Posterior cingulate gyrus (tissue), 11 donors: ENCODE measurements at places on chromosomes 3 and 15.

GRCh38 chr3:136586580-136586979, 165.6 kb downstream of the STAG1 start:
- DNase-seq: no peak

DNA sequence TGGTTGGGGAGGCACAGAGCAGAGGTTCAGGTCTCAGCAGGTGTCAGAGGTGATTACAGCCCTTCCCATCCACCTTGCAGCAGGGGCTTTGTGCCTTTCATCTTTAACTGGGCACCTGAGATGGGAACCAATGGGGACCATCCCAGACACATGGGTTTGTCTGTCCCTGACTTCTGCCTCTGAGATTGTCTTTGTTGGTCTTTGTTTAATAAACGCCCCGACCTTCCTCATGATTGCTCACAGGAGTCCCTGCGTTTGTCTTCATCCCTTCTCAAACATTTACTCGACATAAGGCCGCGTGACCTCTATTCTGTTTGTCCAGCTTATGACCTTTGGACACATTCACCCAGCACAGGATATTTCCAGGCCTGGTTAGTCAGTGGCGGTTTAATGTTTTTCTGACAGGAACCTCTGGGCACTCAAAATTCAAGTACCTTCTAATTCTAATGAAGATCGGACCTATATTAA, 5.9 kb downstream of the ZSCAN2 start:
- DNase-seq: no peak

DNA sequence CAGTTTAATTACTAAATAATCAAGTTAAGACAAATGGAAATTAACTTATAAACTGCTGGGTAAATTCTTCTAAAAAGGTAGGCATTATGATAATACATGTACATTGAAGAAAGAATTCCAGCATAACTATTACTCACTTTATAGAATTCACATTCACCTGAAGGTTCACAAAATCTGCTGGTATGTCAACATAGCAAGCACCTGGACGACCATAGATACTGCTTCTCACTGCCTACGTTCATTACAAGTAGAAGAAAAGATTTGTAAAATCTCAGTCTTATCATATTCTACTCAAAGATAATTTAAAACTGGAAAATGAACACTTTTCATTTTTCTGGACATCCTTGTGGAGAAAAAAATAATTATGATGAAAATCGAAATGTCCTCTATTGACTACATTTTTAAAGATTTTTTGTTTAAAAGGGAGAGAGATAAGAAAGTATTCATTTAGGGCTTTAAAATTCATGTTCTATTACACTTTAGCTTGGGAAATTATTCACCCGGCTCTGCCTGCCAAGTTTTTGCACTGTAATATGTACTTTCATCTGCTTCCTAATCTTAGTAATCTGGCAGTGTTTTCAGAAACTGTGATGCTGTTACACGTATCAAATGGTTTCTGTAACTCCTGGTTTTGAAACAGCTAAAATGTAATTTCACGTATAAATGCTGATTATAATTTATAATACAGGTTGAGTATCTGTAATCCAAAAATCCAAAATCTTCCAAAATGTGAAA, 16.1 kb downstream of the HACL1 start:
- no peak for DNase-seq

DNA sequence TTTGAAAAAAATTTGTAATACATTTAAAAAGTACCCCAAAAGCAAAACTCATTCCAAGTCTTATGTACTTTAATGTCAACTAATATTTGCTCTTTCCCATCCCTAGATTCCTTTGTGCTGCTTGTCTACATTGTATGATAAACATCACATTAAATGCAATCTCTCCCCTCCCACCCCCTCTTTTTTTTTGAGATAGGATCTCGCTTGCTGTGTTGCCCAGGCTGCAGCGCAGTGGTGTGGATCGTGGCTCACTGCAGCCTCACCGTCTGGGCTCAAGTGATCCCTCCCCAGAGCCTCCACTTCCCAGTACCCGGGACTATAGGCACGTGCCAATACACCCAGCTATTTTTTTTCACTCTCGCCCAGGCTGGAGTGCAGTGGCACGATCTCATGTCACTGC, 12.6 kb downstream of the MAP2K1 start:
- DNase-seq: no peak

GRCh38 chr3:100602506-100603444, 6.6 kb upstream of the ADGRG7 start:
- DNase-seq: no peak

- DNase-seq: no peak
Observed at GRCh38 chr15:93491291-93491690, 402.3 kb upstream of the RGMA start.

DNA sequence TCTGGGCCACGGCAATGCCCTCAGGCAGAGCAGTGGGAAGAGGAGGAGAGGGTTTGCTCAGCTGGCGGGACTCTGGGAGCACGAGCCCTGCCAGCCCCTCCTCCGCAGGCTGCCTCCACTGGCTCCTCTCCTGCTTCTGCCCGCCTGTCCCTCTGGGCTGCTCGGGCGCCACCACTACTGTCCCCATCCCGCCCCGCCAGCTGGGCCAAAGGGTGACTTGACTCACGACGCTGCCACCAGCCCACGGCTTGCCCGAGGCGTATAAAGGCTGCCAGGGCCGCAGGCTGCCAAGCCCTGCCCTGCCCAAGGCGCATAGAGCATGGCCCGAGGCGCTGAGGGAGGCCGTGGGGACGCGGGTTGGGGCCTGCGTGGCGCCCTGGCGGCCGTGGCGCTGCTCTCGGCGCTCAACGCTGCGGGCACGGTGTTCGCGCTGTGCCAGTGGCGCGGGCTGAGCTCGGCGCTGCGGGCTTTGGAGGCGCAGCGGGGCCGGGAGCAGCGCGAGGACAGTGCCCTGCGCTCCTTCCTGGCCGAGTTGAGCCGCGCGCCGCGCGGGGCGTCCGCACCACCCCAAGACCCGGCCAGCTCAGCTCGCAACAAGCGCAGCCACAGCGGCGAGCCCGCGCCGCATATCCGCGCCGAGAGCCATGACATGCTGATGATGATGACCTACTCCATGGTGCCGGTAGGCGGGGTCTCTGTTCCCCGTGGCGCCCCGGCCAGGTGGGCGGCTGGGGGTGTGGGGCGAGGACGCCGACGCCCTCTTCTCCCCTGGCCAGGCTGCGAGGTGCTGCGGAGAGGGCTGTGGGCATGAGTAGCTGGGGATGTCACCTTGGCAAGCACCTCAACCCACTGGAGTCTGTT, at the start of gene GLDN:
TSS of gene GLDN (plus strand) at position 290 of the 861 bp plus-strand sequence. CDS start at position 320, 30 bp downstream.
- DNase-seq: peak; percentile 94

- no peak for DNase-seq
Observed at GRCh38 chr15:26073430-26074333, 210.6 kb upstream of the ATP10A start.

GRCh38 chr3:49607796-49608195, 53.5 kb downstream of the BSN start:
- DNase-seq: no peak

GRCh38 chr15:33671456-33671855, 296.8 kb upstream of the CHRM5 start:
- DNase-seq: no peak

DNA sequence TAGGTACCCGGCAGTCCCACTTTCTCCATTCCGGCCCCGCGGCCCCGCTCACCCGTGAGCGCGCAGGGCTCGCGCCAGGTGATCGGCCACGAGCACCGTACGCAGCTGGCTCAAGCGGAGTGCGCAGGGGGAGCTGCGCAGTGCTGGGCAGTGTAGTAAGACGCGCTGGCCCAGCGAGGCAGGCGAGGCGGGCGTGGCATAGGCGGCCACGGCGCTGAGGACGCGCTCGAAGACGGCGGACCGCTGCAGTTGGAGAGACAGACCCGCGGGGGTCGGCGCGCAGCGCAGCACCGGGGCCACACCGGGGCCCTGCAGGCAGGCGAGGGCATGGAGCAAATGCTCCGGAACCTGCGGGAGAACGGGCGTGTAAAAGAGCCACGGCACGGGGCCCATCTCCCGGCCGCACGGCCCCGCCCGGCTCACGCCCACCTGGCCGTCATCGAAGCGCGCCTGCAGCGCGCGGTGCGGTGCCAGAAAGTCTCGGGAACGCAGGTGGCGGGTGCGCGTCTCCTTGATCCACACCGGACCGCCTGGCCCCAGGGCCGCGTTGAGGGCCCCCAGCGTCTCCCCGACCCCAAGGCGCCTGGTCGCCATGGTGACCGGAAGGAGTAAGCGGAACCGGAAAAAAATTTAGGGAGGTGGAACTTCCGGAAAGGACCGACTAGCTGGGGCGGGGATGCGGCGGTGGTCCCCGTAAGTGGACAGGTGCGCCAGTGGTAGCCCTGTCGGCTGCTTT, at the start of gene DALRD3:
TSS of gene DALRD3 (minus strand) at position 610 of the 736 bp plus-strand sequence. CDS start at position 594, 16 bp downstream.
- peak; percentile 91 for DNase-seq
